ENCODE measurements at places on chromosomes 7 and 10.

DNA sequence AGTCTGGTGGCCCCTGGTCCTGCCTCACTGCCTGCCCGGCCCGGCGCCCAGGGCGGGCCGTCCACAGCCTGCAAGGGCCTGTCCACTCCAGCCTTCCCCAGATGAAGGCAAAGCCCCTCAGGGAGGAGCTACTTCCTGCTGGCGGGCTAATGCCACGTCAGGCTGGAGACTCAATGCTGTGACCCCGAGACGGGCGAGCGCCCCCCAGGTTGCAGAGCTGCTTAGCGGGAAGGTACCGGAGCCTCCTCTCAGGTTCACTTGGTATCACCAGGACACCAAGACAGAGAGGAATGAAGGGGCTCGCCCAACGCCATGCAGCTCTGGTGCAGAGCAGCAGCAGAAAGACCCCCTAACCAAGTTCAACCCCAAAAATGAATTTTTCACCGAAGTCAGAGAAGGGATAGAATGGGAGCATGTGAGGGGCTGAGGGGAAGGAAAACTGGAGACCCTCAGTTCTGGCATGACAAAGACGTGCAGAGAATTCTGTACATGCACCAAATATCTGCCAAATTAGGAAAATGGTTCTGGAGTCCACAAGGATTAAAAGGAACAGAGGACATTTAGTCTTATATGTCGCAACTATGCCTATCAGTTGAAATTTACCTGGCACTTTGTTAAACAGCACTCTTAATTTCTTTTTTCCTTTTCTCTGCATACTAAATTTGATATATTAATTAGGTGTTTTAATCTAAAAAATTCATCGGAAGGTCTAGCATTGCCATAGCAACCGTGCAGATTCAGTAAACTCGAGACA is 2.8 kb downstream of the STK32C start:
- DNase-seq: no peak

DNA sequence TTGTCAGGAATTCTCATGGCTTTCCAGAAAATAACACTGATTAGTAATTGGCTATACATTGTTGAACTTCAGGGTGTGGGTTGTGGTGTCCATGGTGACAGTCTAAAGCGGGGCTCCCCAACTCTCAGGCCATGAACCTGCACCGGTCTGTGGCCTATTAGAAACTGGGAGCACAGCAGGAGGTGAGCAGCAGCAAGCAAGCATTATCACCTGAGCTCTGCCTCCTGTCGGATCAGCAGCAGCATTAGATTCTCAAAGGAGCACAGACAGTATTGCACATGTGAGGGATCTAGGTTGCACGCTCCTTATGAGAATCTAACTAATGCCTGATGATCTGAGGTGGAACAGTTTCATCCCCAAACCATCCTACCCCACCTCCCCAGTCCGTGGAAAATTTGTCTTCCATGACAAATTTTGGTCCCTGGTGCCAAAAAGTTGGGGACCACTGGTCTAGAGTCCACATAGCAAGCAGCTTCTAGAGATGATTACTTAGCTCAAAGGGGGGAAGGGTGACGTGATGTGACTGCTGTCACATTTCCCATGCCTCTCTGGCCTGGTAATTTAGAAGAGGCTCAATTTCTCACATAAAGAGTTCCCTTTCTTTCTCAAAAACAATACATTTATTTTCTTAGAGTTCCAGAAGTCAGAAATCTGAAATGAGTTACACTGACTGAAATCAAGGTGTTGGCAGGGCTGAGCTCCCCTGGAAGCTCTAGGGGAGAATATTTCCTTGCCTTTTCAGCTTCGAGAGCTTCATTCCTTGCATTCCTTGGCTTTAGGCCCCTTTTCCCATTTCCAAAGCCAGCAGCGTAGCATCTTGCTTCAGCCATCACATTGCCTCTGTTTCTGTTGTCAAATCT is 17.6 kb upstream of the FAM221A start:
- DNase-seq: no peak

DNA sequence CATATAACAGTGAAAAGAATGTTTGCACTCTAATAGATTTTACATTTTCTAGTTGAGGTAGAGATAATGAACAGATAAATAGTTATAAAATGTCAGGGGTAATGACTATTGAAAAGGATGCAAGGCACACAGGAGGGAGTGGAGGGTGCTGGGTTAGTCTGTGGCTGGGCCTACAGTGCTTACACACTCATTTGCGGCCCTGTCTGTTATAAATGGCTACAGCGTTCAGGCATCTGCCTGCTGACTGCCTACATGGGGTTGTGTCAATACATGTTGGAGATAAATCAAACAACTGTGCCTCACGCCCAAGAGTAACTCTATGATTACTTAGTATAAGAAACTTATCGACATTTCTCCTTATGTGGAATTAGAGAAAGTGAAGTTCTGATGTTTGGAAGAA is 313.3 kb downstream of the ACTR3B start:
- no peak for DNase-seq

DNA sequence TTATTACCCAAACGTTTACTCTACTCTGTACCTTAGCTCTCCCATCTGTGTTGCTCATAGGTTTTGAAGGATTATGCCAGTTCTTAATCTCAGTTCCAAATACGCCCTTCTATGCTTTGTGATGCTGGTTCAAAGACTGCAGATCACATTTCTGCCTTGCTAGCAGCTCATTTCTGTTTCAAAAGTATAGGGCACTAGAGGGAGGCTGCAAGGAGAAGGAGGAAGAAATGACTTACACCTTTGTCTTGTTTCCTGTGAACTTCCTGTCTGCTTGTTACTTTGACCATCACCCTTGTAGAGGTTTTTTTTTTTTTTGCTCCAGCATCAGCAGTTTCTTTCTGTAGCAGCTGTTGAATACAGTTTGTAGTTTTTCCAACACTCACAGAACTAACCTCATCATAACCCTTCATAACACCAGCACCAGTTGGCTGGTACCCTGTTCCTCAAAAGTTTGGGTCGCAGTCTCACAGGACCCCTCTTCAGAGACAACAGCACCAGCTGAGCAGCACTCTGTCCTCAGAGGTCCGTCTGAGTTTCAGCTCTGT is 16.5 kb downstream of the SLK start:
- DNase-seq: no peak

GRCh38 chr10:10056961-10057360 is 960.7 kb upstream of the CELF2 start:
- DNase-seq: no peak

- DNase-seq: no peak
Observed at GRCh38 chr7:108090791-108091460, 39.2 kb downstream of the LAMB4 start.

DNA sequence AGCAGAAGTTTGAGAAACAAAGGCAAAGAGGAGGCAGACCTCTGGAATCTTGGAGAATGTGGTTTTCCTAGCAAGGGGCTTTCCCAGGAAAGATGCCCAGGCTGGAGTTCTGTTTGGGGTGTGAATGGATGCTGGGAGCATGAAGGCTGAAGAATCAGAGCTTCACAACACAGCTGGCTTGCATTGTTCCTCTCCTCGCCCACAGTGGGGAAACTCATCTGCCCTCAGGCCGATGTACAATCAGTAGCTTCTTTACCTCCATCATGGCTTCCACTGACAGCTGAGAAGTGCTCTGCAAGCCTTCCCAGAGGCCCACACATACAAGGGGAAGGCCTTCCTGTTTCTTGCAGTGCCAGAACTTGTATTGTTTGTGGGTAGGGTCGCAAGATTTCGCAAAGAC is 90.8 kb upstream of the HECTD2 start:
- no peak for DNase-seq

GRCh38 chr10:35950226-35950625 is 308.1 kb upstream of the FZD8 start:
- DNase-seq: no peak

DNA sequence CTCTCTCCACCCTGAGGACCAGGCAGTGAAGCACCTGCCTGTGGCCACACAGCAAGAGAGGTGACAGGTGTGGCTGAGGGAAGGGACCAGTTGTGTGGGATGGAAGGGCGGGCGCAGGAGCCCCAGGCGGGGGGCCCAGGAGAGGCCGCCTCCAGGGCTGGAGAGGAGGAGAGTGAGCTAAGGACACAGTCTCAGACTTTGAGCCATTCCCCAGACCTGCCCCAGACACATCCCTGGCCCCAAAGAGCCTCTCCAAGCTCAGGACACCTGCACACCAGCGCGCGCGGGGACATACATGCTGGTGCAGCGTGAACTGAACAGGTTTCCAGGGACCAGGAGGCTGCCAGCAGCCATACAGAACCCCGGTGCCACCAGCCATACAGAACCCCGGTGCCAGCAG is 237.3 kb downstream of the MAD1L1 start:
- DNase-seq: no peak

DNA sequence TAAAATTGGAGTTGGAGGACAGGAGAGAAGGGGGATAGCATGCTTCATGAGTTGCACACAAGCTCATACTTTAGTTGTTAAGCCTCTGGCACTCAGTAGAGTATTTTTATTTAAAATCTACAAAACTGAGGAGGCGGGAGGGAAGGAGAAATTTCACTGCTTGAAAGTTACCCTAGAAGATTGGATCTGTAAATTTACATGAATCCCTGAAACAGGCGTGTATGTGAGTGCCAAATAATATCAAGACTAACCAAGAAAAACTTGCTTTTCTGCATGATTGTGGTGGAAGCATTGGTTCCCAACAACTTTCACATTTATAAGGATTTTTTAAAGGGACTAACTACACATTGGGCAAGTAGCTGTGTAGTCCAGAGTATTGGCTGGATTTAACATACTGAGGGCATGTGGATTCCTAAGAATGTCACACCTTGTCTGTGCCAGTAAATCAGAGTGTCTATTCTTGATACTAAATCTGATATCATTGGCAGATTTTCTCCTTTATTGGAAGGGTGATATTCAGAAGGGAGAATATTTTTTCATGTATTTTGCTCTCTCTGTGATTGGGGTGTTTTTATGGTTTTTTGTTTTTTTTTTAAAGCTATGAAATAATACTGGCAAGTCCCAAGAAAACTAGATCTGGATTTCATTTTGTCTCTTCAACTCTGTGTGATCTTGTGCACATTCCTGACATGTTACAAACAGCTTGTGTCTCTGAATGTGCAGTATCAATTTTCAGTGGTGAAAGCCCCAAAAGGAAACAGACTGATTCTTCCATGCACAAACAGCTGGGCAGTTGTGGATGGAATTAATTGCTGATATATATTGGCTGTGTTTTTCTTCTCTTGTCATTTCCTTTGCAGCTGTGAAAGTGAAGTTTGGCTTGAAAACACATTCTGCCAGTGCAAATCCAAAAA is 67.2 kb downstream of the ADD3 start:
- DNase-seq: no peak

GRCh38 chr10:78899996-78900714 is 168.6 kb upstream of the ZMIZ1 start:
- DNase-seq: no peak

DNA sequence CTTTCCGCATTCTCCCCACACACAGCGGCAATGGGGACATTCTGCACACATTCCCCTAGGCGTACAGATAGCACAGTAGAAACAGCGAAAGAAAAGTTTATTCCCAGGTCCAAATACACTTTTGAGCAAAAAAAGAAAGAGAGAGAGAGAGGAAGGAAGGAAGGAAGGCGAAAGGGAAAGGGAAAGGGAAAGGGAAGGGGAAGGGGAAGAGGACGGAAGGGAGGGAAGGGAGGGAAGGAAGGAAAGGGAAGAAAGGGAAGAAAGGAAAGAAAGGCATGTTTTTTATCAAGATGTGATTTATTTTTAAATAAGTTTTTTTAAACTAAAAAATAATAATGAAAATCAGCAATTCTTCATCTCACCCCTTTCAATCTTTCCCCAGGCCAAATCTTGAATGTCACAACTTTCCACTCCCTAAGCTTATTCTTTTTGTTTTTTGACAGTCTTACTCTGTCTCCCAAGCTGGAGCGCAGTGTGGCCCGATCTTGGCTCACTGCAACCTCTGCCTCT is 281.7 kb downstream of the SKIDA1 start:
- no peak for DNase-seq

DNA sequence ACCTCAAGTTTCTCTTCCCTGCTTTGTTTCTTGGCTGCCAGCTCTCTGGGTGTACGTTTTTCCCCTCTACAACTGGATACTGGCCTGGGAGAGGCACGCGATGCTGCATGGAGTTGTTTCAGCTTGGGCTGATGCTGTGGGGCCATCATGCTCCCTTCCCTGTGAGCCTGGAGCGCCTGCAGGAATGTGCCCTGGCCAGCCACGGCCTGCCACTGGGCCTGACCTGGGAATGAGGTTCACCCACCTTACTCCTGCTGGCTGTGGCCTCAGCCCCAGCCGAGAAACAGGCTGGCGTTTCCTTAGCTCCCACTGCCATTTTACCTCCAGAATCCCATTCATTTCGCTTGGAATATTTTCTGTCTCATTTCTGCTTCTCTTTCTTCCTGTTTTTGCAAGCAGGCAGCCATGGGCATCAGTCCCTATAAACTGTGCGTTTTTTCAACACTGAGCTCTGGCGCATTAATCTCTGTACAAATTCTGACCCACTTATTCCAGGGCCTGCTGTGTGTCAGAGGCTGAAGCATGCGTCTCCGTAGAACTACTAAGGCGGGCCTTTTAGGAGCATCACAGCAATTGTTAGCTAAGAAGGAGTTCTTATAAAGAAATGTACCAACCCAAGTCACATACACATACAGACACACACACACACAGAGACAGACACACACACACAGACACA is 57.9 kb downstream of the GATA3 start:
- DNase-seq: no peak
